Right lung (tissue), 10 donors: ENCODE measurements at places on chromosomes 6 and 20. TPM values are rescaled to one million over a fixed set of nuclear protein-coding genes. Genes with fewer than 3 reads are reported as not detected.

- no peak for DNase-seq
Observed at GRCh38 chr6:155155787-155156447, 107.9 kb upstream of the CLDN20 start.

Gene SULF2
- polyA plus RNA-seq: 11.5 TPM

Gene NEURL2
- 3.4 TPM for polyA plus RNA-seq

GRCh38 chr6:8337147-8337546, 98.2 kb downstream of the SLC35B3 start:
- DNase-seq: no peak

DNA sequence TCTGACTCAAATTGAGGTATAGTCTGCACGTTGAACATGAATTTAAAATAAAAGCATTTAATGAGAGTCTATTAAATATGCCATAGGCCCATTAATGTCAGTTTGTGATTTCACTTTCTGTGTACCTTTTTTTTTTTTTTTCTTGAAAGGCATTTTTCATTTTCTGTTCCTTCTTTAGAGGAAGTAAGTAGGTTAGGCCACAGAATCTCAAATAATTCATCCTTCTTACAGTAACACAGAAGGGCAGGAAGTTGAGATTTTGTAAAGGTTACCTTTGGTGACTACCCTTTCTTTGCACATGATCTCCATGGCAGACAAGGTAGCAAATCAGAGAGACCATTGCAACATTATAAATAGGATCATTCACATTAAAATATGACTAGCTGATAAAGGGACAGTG, 9.6 kb downstream of the L3MBTL3 start:
- no peak for DNase-seq

GRCh38 chr20:46121184-46121930, 3.2 kb downstream of the CD40 start:
- DNase-seq: no peak

GRCh38 chr20:25692499-25692898, 4.2 kb downstream of the ZNF337 start:
- DNase-seq: no peak

GRCh38 chr20:19765266-19765665, 7.2 kb downstream of the RIN2 start:
- DNase-seq: no peak

DNA sequence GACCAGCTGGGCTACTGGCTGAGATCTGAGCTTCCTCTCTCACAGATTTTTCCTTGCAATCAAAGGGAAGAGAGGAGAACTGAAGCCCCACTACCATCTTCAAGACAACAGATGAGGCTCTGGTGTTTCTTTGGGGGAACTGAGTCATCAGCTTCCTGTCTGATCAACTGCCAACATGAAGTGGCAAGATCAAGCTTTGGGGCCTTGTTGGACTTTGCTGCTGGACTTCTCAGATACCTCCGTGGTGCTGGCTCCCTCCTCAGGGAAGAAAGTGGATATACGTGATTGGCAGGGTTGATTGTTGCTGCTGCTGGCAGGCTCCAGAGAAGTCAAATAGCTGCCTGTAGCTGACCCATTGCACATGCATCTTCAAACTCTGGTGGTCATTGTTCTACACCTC, 3.6 kb upstream of the TOX2 start:
- DNase-seq: no peak
